ENCODE measurements at places on chromosomes 4 and X. TPM values are rescaled to one million over a fixed set of nuclear protein-coding genes. Genes with fewer than 3 reads are reported as not detected.

- DNase-seq = no peak
These were observed 8.1 kb upstream of the HPF1 start for GRCh38 chr4:169765835-169766234.

SYN1 gene
- 0.32 TPM for total RNA-seq

FMR1NB gene
- total RNA-seq = not detected

BEX2 gene
- total RNA-seq = 2.3 TPM

DNA sequence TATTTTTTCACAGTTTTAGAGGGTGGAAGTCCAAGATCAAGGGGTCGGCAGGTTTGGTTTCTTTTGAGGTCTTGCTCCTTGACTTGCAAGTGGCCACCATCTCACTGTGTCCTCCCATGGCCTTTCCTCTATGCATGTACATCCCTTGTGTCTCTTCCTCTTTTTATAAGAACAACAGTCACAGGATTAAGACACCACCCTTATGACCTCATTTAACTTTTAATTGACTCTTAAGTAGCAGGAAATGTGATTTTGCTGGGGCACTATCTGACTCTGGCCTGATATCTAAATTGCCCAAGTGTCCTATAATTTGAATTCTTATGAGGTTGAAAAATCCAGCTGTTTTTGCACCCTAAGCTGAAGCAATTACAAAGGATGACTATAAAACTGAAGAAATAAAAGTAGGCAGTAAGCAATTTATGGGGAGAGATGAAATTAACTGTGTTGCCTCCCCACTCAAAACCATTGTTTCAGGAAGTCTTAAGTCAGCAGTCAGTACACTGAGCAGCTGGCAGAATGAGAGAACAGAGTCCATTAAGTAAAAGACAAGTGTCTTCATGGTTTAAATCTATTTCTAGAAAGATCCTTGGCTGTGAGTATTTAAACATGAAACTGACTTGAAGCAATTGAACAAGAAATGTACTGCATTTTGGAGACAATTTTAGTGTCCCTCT is 601.3 kb downstream of the SPRY1 start:
- no peak for DNase-seq

GRCh38 chrX:46256875-46257274 is 288.3 kb downstream of the ZNF674 start:
- DNase-seq = no peak

DNA sequence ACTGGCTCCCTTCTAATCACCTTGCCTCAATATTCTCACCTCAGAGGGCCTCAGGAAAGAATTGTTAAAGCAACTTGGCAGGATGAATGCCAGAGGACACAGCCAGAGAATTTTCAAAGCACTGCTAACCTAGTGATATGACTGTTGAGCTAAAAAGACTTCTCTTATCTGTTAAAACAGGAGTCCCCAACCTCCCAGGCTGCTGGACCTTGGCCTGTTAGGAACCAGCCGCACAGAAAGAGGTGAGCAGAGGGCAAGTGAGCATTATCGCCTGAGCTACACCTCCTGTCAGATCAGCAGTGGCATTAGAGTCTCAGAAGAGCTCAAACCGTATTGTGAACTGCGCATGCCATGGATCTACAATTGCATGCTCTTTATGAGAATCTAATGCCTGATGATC is 1.7 kb upstream of the KCNE5 start:
- no peak for DNase-seq

DNA sequence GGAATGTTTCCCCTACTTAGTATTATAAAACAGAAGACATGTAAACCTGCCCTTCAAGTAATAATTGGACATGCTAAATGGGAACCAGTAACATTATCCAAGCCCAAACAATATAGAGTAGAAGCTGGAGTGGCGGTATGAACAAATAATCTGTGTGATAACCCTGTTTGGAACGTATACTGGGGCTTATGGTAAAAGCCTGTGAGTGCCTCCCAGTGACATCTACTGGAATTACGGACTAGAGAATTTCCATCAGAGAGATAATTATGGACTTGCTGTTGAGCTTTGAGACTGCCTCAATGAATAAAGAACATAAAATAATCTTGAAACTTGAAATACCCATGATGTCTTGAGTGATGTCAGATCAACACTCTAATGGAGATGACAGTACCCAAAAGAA is 406.3 kb upstream of the GRIA3 start:
- no peak for DNase-seq

DNA sequence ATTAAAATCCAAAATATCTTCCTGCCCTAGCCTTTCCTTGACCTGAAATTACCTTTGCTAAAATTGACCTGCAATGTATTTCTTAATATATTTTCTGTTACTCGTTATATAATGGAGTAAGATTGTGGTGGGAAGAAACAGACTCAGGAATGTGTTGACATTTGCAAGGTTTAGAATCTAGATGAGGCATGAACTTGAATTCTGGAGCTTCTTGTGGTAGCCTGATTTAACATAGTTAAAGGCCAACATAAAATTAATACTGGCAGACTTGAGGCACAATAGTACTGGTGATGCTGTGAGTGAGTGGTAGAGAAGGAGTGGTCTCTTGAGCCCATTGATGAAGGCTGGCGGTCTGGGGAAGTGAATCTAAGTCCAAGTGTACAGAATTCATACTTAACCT is 197.9 kb upstream of the SPRY1 start:
- peak; percentile 12 for DNase-seq

DNA sequence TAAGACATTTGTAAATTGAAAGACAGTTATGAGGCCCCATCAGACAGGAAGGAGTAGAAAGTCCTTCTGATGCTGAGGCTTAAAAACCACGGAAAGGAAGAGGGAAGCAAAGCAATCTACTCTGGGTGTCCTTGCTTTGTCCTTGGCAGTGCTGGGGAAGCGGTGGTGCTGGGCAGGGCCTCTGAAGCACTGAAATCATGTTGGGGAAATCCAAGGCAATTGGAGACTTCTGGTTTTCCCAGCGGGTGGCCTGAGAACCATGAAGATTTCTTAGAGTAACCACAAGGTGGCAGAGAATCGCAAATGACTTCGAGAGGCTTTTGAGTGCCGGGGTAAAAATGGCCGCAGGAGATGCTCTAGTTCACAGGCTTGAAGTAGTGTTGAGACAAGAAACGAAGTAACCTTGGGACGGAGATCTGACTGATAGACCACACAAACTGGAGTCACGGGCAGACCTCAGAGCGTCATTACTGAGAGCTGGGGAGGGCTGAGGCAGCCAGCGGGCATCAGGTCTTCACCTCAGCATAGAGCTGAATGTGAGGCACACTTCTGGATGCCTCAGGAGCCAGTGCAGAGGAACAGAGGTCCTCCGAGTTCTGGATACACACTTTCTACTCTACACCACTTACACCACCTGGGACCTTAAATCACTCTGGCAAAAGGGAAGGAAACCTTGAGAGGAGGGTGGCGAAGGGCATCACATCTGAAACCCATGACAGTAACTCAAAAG is 130.7 kb upstream of the GPRIN3 start:
- peak; percentile 60 for DNase-seq

NMU gene
- not detected for total RNA-seq

DNA sequence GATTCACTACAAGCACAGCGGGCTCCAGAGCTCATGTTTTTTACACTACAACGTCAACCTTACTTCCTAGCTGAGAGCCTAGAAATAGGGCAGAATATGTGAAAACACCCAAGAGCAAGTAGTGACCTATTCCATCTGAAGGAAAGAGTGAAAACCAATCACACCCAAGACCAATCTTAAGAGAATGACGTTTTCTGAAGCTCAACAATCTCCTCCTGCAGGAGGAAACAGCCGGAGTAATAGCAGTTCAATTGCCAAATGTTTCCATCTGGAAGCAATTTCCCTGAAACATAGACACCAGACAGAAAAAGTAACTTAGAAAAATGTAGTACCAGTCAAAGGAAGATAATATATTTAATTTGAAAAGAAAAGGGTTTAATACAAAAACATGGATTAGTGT is 142.4 kb downstream of the ANXA5 start:
- DNase-seq = peak; percentile 13

DNA sequence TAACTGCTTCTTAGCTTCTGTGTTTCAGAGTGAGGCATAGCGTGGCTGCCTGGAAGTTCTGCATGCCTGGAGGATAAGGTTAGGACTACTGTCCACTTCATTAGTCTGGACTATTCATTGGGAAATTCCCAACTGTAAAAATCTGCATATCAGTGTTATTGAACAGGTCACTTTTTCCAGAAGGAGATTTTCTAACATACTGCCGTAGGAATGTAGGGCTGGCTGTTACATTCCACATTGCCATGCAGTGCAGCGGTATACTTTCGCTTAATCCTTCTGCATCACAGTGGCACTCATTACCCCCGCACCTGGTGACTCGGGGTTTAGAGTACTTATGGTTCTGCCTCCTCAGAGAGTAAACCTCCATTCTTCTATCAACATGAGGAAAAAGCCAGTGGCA is 104.6 kb downstream of the NPFFR2 start:
- DNase-seq = no peak

GRCh38 chr4:48247142-48247877 is 22.3 kb downstream of the TEC start:
- peak; percentile 29 for DNase-seq

GRCh38 chr4:86432559-86433134 is 72.8 kb upstream of the MAPK10 start:
- DNase-seq = no peak

DACH2 gene
- total RNA-seq = 0.32 TPM

DNA sequence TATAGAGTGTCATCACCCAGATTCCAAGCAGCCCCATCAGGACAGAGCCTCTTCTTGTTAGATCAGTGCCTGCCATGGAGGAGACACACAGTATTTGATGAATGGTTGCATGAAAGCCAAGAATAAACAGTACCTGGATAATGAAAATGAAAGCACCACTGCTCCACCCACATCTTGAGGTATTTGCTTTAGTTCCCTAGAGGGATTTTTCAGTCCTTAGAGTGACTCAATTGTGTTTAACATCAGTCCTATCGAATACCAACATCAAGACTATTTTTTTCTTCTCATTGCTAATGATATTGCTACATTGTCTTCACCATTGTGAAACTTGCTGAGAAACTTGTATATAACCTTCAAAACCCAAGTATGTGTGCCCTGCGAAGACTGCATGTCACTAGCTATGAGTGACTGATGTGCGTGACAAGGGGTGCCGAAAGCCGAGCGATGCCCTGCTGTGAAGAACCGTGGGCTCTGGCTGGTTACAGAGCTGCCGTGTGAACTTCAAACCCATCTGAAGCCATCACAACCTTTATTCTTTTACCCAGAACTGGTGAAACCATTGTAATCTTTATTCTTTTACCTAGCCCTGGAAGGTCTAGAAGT is 211.3 kb upstream of the FAT1 start:
- DNase-seq = no peak

DNA sequence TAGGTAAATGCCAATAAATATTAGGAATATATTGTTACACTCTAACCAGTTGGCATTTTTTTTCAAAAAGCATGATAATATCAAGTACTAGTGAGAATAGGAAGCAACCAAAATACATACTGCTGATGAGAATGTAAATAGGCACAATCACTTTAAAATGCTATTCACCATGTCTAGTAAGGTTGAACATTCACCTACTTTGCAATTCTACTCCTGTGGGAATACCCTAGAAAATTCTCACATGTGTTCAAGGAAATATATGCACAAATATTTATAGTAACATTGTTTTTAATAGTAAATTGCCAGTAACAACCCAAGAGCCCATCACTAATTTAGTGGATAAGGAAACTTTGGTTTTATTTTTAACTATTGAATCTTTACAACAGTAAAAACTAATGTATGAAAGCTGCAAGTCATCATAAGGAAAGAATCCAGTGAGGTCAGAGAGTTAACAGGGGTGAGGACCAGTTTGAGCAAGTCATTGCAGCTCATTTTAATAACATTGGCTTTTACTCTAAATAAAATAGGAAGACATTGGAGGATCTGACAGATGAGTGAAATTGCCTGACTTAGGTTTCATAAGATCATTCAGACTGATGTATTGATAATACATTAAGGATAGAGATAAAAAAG is 23.6 kb downstream of the FSTL5 start:
- no peak for DNase-seq

DNA sequence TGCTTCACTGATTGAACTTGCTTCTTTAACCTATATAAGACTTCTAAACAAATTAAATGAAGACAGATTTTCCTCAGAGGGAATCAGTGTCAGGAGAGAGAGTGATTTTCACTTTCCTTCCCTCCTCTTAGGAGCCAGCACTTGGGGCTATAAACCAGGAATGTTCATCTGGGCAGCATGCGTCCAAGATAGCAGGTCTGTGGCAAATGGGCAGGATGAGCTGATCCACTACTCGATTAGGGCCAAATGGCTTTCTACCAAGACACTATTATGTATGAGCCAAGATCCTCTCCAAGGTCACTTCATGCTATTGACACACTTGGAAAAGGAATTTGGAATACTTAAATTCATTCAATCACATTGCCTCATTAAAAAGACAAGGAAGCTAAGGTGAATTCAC is 203.9 kb upstream of the GRID2 start:
- DNase-seq = no peak

WWC2 gene
- total RNA-seq = 42.2 TPM

- no peak for DNase-seq
These were observed 226.8 kb downstream of the SHOX start for GRCh38 chrX:857376-857775.

DNA sequence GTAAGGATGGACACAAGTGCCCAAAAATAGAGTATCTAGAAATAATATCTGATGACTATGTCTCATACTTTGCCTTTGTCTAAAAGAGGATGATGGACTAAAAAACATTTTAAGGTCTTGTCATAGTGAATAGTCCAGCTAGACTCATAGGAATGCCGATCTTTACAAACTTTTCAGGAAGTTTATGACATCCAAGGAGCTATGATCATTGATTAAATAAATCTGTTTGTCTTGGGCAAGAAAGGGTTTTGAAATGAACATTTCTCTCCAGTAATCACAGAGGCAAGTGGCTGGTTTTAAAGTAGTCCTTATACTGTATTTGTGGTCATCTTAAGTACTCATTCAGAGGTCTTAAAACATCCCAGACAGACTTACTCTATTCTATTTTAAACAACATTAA is 109.8 kb downstream of the MAPK10 start:
- DNase-seq = no peak

- peak; percentile 91 for DNase-seq
These were observed 9.6 kb downstream of the CC2D2A start for GRCh38 chr4:15479089-15479912.

- DNase-seq = peak; percentile 28
These were observed 124.9 kb downstream of the KDM6A start for GRCh38 chrX:44997888-44998287.

- DNase-seq = no peak
These were observed 655.7 kb upstream of the INTU start for GRCh38 chr4:126976850-126977632.

GRCh38 chr4:136748773-136749172 is 783.5 kb downstream of the PCDH18 start:
- no peak for DNase-seq

DNA sequence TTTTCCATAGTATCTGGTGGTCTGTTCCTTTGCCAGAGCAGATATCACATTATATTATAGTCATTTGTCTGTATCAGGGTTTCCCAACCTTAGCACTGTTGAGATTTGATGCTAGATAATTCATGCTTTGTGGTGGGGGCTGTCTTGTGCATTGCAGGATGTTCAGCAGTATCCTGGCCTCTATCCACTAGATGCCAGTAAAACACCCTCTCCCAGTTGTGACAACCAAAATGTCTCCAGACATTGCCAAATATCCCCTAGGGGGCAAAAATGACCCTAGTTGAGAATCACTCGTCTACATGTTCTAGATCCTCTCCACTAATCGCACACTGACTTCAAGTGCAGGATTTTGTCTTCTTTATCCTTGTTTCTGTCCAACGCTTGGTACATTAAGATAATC is 160.8 kb downstream of the FANCB start:
- peak; percentile 3 for DNase-seq
